Pancreas (tissue), 10 donors: ENCODE measurements at places on chromosomes 12 and 14. TPM values are rescaled to one million over a fixed set of nuclear protein-coding genes. Genes with fewer than 3 reads are reported as not detected.

The MEG3 gene
- total RNA-seq: 487 TPM

GRCh38 chr12:16523284-16523950 is 82.5 kb downstream of the LMO3 start:
- DNase-seq: no peak

GRCh38 chr12:75959060-75959459 is 72.5 kb downstream of the PHLDA1 start:
- no peak for DNase-seq

The NIN gene
- total RNA-seq: 7.1 TPM

DNA sequence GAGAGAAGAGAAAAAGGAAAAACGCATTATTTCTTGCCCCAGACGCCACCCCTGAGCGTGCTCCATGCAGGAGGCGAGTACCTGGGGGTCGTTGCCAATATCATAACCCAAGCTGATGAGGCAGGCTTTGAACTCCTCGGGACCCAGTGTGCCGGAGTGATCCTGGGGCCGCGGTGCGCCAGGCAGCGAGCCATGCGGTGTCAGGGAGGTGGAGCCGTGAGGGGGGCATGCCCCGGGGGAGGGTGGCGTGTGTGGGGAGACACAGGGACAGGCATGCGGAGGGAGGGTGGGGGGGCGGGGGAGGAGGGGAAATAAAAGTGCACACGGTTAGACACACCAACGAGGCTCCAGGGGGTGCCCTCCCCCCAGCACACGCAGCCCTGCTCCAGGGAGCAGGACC is 86.0 kb upstream of the ZFP36L1 start:
- DNase-seq: no peak
